Activated CD4-positive, alpha-beta memory T cell treated with anti-CD3 and anti-CD28 coated beads, Interleukin-2, amount 10 ng/mL, durations not matched to agents 7 days and 5 days (primary cell): ENCODE measurements at places on chromosomes 13 and 19. TPM values are rescaled to one million over a fixed set of nuclear protein-coding genes. Genes with fewer than 3 reads are reported as not detected.

OR7D2 gene
- 0.08 TPM for total RNA-seq

NUDT19 gene
- 15.0 TPM for total RNA-seq

HNRNPM gene
- 205 TPM for total RNA-seq

CEACAM5 gene
- total RNA-seq: not detected

DNA sequence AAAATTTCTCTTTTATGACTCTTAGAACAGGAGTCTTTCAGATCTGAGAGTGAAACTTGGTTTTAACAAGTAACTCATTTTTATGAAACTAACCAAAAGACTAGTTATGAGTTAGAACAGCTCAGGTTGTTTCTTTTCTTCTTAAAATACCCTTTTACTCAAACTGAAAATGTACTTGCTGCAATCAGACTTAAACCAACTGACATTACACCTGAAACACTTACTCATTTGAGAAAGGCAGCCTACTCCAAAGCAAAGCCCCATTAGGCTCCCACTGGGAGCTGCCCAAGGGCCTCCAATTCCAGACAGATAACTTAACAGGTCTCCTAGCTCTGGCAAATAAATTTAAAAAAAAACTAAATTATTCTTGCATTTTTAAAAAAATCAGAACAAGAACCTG lies 3.6 kb downstream of the FOXO1 start:
- DNase-seq: no peak
